Gastrocnemius medialis (tissue), 4 donors: ENCODE measurements at places on chromosomes 2 and 18. TPM values are rescaled to one million over a fixed set of nuclear protein-coding genes. Genes with fewer than 3 reads are reported as not detected.

Gene NRP2
- total RNA-seq, result 2.1 TPM

Gene GRB14
- 4.0 TPM for total RNA-seq

Gene COLEC12
- total RNA-seq, result 6.1 TPM

Gene TXNDC2
- total RNA-seq, result not detected

Gene ELOA2
- total RNA-seq, result 0.15 TPM

Gene TRPM8
- not detected for total RNA-seq

Gene COL6A3
- total RNA-seq, result 76.8 TPM

Gene PSMA8
- total RNA-seq, result not detected

Gene PLB1
- total RNA-seq, result 1.7 TPM

Gene TMEM198
- total RNA-seq, result 4.7 TPM

Gene TFCP2L1
- total RNA-seq, result 3.2 TPM

Gene RTP5
- not detected for total RNA-seq

Gene OTOS
- total RNA-seq, result not detected

Gene THSD7B
- not detected for total RNA-seq

Gene CDK5R2
- total RNA-seq, result not detected

GRCh38 chr2:96636551-96637171, 1.5 kb downstream of the KANSL3 start:
- no peak for DNase-seq

- no peak for DNase-seq
Observed at GRCh38 chr2:189076120-189076519, 101.9 kb downstream of the COL3A1 start.

DNA sequence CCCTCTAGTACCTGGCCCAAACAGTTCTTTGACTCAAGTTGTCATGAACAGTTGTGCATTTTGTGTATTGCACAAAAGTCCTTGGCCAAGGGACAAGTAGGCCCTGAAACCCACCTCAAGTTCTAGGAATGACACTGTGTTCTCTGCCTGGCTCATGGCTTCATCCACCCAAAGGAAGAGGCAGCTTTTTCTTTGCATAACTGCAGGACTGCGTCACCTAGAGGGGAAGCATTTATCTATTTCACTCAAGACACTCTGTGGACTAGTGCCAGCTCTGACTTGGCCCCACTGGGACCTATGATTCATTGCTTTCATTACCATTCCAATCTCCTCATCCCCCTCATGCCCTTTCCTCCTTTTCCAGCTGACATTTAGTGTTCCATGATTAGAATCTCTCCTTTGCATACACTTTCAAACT, 119.3 kb upstream of the SIX2 start:
- peak; percentile 8 for DNase-seq

GRCh38 chr18:42644729-42645131, 470.8 kb downstream of the RIT2 start:
- no peak for DNase-seq

- DNase-seq, result no peak
Observed at GRCh38 chr2:135586148-135586547, 54.9 kb downstream of the R3HDM1 start.

DNA sequence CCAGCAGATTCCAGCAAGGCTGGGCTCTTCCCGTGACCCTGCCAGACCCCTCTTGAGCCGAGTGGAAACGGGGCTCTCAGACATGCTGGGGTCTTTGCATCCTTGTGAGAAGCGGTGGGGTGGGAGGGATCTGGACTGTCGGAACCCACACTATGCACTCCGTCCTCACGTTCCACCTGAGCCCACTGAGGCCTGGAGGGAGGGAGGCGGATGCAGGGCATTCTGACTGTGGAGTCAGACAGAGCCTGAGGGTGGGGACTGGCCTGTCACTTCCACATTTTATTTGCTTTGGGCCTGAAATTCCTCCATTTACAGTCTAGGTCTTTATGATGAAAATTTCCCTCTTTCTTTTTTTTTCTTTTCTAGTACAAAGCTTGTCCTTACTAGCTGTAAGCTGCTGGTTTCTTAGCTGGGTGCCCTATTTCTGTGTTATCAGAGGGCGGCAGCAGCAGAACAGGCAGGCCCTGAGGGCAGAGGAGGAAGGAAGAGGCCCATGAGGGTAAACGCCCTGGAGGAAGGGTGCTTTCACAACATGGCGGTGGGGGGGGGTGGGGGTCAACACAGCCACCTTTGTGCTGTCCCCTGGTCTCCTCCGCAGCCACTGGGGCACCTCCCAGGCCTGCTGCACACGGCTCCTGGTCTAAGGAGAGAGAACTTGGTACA, 373.5 kb upstream of the MYT1L start:
- no peak for DNase-seq

DNA sequence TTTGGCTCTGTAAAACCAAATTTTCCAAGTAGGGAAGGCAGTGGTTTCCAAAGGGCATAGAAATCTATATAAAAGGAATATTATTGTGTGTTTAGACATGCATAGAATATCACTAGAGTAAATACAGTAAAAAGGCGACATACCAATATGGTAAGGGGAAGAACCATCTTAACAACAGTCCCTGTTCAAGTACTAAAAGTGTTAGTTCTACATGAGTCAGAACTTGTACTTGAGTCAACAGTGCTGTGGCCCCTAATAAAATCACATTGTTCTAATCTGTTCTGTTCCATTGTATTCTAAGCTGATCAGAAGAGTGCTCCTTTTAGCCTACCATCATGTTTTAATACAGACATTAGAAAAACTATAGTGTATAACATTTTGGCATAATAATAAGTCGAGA, 36.1 kb upstream of the TNFRSF11A start:
- DNase-seq, result no peak

DNA sequence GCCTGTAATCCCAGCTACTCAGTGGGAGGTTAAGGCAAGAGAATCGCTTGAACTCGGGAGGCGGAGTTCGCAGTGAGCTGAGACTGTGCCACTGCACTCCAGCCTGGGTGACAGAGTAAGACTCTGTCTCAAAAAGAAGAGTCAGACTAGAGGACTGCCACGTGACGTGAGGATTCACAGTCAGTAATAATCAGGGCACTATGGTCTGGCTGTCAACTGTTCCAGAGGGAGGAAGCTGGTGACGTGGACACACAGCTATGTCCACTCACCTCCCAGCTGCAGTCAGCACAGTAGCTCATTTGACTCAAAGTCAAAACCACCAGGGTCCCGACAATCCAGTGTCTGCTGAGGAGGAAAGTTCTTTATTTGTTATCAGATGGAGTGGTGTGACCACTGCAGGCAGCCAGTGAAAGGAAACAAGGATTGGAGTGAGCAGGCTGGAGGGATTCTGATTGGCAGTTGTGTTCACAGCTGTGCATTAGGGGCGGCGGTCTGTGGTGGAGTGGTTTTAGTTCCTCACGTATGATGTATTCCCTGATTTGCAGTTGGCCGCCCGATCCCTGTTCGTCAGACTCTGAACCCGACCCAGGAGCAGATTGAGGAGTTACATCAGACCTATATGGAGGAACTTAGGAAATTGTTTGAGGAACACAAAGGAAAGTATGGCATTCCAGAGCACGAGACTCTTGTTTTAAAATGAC, 37.9 kb downstream of the MOGAT1 start:
- DNase-seq, result peak; percentile 75

GRCh38 chr2:223418131-223418530, 184.0 kb downstream of the SCG2 start:
- DNase-seq, result no peak

- no peak for DNase-seq
Observed at GRCh38 chr2:12284487-12284886, 432.2 kb upstream of the TRIB2 start.

- no peak for DNase-seq
Observed at GRCh38 chr18:25233528-25234321, 118.2 kb downstream of the ZNF521 start.

DNA sequence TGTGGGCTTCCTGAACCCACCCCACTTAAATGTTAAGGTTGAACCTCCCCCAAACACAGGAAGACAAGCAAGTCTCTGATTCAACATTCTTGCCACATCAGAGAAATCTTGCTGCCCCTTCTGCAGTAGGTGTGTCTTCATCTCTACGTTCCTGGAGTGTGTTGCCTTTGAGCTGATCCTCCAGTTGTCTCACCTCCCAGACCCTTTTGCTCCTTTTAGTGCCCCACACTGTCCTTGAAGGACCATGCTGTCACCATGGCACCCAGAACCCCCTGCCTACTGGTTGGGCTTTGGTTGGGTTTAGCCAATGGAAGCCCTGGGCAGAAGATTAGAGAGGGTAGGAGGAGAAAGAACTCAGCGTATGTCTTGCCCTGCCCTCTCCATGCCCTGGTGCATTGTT, 10.7 kb downstream of the CAB39 start:
- no peak for DNase-seq

GRCh38 chr2:221494556-221494955, 77.5 kb downstream of the EPHA4 start:
- DNase-seq, result no peak

- DNase-seq, result no peak
Observed at GRCh38 chr2:121382744-121383143, 97.7 kb upstream of the TFCP2L1 start.

GRCh38 chr2:26740890-26741302, 23.2 kb upstream of the SLC35F6 start:
- DNase-seq, result no peak

DNA sequence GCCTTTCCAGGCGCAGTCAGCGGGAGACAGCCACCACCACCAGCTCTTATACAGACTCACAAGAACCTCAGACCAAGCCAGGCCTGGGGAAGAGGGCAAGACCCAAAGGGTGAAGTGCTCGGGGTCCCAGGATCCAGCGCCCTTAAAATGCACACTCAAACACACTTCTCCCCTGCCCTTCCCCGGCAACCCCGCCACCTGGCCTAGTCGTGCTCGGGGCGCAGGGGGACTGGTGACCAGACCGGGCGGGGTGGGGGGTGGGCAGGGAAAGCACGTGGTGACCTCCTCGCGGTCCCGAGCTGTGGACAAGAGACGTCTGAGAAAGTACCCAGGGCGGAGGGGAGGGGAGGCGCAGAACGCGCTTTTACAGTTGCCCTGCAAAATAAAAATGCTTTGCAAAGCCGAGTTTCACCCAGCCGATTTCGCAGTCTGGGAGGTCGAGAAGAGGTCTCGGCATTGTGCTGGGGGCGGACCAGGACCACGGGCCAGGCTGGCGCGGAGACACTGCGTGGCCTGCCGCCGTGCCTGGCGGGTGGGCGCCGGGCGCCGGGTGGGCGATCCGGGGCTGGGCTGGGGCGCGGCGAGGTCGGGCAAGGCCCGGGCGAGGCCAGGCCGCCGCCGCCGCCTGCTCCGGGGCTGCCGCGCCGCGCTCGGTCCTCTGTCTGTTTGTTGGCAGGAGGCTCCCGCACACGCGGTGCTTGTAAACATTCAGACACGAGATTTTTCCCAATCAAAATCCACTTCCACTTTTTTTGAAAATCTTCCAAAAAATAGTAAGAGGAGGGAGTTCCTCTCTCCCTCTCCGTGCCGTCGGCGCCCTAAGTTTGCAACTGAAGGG, 2.0 kb downstream of the BCL11A start:
- DNase-seq, result no peak

- DNase-seq, result no peak
Observed at GRCh38 chr2:9297807-9298206, 91.2 kb downstream of the ASAP2 start.

DNA sequence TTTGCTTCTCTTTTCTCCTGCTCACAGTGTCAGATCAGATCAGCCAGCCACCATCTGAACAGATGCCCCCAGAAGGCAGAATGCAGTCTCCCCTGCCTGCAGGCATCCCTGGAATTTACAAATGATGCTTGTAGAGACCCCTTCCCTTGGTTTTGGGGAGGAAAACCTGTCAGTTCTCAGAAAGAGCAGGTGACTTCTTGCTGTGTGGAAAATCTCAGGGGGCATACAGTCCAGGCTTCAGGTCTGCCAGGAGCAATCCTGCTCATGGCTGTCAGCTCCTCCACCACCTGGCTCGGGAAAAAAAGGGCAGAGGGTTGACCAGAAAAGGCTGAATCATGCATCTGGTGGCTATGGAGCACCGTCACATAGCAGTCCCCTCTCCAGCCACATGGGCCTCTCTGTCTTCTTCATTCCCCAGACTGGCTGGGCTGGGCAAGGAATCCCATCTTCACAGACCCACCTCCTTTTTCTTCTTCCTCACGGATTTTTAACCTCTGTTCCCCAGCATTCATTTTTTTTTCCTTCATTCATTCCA, 107.0 kb downstream of the KCNF1 start:
- no peak for DNase-seq

DNA sequence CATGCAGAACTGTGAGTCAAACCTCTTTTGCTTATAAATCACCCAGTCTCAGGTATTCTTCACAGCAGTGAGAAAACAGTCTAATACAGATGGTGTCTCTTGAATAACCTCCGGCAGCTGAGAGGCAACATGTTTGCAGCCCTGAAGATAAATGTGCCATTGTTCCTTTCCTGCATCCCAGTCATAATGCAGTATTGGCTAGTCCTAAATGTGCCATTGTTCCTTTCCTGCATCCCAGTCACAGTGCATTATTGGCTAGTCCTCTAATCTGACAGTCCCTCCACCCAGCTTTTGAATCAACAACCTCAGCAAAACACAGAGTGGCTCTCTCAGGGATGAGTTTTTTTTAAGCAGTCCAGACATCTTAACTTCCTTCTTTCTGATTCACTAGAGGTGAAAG, 550.7 kb downstream of the RIT2 start:
- DNase-seq, result no peak

DNA sequence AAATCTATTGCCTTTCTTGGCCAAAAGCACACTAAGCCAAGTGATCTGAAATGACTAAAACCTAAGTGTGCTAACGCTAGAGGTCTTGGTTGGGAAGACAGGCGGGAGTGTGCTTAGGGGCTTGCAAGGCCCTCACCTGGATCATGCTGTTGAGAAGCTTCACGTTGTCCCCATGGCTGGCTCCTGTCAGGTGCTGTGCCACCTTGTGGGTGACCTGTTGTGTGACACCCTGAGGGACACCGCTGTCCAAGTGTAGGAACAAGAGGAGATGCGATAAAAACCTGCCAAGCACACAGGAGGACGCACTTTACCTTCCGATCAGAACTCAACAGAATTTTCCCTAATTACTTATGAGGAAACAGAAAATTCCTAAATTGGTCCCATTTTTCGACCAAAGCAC, 50.8 kb downstream of the EPG5 start:
- no peak for DNase-seq

GRCh38 chr2:42252464-42252863, 83.3 kb downstream of the EML4 start:
- DNase-seq, result no peak
